Inflammatory macrophage (primary cell): ENCODE measurements at places on chromosomes 2 and 18.
A peak's percentile ranks its signal among the peaks of the same experiment; 100 is the strongest.

DNA sequence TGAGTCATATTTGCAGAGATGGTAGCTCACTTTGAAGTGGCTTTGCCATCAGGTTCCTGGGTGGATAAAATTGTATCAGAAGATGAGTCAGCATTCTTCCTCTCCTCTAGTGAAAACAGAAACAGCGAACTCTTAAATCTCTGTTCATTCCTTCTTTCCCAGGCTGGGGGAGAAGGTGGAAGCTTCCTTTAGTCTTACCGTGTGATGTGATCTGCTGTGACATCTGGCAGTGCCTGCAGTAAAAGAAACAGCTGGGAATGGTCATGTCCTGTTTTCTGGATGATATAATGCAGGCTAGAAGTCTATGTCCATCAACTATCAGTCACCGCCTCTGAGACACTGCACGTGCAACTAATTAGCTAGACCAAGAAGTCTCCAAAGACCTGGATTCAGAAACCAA lies 171.6 kb downstream of the VAPA start:
- no peak for DNase-seq

DNA sequence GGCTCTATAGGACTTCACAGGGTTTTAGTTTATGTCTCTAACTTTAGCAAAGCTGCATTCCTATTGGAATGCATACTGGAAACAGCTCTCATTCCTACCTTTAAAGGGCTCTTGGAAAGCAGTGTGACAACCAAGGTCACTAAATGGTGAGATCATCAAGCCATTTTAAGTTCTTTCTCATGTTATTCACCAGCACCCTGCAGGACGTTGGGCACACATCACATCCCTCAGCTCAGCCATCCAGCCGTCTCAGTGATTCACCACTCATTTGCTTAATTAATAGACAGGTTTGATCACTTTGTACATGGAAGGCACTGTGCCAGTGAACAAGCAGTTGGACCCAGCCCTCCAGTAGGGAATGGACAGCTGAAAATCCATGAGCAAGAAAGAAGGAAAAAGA lies 32.2 kb upstream of the RBM44 start:
- no peak for DNase-seq

DNA sequence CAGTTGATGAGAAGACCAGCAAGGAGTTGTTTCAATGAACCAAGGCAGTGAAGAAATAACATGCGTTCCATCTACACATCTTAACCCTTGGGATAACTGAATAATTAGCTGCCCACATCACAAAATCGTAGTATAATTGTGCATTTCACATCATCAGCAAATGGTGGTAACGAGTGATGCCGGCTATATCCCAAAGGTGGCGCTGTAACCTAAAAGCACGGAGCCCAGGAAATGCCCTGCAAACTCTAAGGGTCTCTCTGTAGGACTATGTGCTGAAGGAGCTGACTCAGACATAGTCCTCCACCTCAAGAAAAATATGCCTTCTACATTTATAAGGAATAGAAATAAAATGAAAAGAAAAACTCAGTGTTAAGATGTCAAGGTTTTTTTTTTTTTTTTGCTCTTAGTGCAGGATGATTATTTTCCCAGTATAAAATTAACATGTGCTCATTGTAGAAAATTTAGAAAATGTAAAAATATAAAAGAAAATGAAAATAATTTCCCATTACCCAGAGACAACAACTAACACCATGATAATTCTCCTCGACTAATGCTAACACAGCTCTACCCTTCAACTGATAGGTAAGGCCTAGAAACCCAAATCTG lies 23.1 kb upstream of the DSG3 start:
- DNase-seq = peak; percentile 25

- DNase-seq = no peak
These were observed 548.9 kb upstream of the CDH2 start for GRCh38 chr18:28725876-28726275.

DNA sequence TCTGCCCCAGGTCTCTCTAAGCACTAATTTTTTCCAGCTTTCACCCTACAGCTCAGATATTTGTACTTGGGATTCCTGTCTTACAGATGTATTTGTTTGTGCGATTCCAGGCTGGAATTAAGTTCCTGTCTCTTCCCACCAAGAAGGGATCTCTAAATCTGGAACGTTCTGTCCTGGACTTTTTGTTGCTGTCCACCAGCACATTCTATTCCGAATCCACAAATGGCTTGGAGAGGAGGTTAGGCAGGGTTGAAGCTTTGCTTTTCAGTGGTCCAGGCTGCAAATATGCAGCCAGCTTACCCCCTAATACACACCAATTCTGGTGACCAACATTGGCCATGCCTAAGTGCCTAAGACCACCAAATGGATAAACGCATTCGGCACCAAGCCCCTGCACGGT lies 315.0 kb downstream of the TNS1 start:
- DNase-seq = no peak

DNA sequence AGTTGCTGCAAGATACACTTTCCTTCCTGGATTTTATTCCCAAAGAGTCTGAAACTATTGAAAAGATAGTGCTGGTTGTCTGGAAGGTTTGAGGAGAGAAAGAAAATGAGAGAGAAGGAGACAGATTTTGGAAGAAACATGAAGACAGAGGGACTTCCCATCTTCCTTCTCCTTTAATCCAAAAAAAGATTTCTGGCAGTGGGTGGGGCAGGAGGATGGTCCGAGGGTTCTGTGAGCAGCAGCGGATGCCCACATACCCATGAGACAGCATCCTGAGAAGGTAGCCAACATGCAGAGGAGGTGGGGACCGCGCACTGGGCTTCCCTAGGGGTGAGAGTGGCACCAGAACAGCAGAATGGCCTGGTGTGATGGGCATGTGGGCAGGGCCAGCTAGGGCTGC lies 84.6 kb downstream of the APOB start:
- no peak for DNase-seq

DNA sequence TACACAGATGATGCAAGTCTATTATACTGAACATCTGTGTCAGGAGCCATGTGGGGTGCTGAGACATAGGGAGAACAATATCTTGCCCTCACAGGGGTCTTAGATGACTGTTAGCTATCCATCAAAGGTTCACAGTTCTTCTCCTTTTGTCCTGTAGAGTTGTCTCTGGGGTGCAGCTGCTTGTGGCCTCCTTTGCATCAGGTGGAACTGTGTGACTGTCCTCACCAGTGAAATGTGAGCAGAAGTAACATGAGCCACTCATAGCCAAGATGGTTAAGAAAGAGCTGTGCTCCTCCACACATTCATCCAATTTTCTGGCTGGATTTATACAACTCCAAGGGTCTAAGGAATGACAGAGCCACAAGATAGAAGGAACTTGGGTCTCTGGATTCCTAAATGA lies 56.0 kb upstream of the ST8SIA3 start:
- no peak for DNase-seq

DNA sequence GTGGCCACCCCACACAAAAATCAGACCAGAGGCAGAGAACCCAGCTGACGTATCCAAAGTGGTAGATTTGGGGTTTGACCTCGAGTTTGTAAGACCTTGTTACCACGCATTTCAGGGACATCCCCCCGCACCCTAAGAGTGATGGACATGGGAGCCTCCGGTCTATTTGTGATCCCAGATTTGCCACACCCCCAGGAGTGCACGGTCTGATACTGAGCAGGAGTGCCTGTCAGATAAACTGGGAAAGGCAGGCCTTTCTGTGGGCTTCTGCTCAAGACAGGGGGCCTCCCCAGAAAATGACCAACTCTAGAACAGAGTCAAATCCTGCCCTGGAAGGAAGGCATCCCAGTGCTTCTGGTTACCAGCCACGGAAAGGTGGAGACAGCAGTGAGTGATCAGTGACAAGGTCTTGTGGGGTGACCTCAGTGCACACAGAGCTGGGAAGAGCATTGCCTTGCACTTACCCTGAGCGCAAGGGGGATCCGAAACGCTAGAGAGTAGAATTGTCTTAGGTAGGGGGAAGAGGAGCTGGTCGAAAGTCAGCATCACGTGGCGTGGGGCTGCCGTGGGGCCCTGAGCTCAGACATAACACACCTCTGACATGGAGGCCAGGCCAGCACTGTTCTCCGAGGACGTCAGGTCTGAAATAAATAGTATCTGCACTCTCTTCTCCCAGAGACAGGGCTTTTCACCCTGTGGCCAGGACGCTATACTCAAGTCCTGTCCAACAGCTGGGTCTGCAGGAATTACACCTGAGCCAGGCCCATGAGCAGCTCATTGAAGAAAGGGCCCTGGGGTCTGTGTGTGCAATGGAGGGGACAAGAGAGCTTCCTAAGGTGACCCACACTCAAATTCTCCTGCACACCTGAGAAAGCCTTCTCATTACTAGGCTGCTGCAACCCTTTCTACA lies 242.4 kb upstream of the SALL3 start:
- DNase-seq = no peak

DNA sequence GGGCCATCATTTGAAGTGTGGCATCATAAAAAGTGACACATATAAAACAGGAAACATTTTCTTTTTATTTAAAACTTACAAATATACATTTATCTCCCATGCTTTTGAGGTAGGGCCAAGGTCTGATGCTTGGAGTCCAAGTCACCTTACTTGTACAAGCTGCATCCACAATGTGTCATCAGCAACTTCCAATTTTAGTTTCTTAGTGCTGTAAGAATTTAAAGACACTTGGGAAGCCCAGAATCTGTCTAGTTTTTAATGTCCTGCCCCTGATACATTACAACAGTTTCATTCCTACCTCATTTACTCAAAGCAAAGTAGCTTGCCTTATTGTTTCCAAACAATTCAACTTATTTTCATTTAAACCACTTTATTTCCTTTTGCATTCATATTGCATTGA lies 297.7 kb downstream of the MTX2 start:
- no peak for DNase-seq

- DNase-seq = no peak
These were observed 12.2 kb downstream of the SH3BP4 start for GRCh38 chr2:234963773-234964615.

- no peak for DNase-seq
These were observed 93.7 kb upstream of the SRD5A2 start for GRCh38 chr2:31674446-31674845.

GRCh38 chr2:10480359-10480949 lies 32.3 kb upstream of the ODC1 start:
- no peak for DNase-seq

DNA sequence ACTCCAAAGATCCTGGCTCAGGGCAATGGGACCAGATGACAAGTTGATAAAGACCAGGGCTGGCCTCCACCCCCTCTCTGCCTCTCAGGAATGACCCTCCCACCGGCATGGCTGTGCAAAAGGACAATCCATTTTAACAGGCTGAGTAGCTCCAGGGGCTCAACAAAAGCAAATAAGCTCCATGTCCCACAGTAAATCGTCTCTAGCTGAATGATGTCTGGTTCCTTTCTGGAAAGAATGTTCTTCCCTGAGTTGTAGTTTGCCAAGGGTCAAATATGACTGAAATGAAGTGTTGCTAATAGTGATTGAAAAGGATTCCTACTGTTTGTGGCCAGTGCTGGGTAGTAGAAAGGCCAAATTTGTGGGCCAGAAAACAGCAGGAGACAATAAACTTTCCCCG lies 434.4 kb upstream of the ETAA1 start:
- no peak for DNase-seq

- no peak for DNase-seq
These were observed 524.0 kb downstream of the LRRTM4 start for GRCh38 chr2:76998152-76998551.

- DNase-seq = no peak
These were observed 146.9 kb downstream of the TDRD15 start for GRCh38 chr2:21270708-21271122.

- DNase-seq = no peak
These were observed 113.9 kb downstream of the CCDC85A start for GRCh38 chr2:56297671-56298070.
